ENCODE measurements at places on chromosomes 6 and 20.

GRCh38 chr6:43763812-43764522 lies 6.0 kb upstream of the VEGFA start:
- DNase-seq: no peak

DNA sequence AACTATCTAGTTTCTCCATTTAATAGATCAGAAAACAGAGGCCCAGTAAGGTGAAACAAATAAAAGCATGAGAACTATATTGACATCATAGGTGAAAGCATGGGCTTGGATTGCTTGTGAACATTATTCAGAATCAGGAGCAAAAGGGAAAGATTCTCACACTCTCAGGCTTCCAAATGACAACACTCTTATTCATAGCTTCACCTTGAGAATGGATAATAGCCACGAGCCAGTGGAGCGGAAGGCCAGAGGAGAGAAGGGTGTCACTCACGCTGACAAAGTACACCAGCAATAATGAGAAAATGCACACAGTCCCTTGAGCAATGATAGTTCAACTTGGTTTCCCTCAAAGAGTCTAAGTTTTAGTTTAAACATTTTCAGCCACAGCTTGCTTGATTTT lies 339.0 kb downstream of the TPBG start:
- no peak for DNase-seq

GRCh38 chr6:163387317-163387716 lies 27.2 kb upstream of the QKI start:
- no peak for DNase-seq

DNA sequence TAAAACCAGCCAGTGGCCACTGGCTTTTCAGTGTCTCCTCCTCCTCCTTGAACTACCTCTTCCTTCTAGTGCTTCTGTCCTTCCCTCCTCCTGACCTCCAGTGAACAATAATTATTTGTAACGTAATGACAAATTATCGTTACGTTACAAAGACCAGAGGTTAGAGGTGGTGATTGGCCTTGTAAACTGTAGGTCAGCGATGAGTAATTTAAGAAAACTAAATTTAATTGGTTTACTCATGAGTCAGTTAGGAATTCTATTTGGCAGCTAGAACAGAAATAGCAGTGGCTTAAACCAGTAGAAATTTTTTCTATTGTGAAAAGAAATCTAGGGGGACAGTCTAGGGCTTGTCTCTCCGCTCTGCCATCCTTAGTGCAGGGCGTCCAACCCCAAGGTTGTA lies 38.8 kb downstream of the PPARD start:
- DNase-seq: peak; percentile 74

DNA sequence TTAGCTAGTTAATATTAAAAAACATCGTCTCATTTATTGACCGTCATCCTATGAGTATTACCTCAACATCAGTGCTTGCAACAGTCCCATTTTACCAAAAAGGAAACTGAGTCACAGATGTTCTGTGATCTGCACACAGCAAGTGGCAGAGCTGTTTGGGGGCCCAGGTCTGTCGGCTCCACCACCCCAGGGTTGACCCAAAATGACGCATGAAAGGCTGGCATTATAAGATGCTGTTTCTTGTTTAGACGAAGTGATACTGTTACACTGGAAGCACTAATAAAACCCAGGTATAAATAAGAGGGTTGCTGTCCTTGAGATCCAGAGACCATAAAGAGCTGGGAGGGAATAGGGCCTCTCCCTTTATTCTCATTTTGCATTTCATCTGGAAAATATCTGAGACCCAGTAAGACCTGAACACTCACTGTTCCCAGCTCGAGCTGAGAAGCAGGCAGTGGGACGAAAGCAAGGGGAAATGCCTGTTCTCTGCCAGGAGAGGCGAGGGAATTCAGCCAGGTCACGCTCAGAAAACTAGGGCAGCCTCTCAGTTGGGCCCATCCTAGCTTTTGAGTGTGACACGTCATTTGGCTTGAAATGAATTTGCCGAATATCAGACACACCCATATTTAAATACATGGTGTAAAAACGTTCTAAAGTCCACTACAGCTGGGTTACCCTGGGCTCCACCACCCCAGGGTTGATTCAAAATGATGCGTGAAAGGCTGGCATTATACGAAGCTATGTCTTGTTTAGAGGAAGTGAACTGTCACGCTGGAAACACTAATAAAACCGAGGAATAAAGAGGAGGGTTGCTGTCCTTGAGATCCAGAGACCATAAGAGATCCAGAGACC lies 1.4 kb upstream of the MICAL1 start:
- peak; percentile 78 for DNase-seq

- DNase-seq: no peak
Observed at GRCh38 chr6:129637340-129638054, 72.5 kb downstream of the ARHGAP18 start.

DNA sequence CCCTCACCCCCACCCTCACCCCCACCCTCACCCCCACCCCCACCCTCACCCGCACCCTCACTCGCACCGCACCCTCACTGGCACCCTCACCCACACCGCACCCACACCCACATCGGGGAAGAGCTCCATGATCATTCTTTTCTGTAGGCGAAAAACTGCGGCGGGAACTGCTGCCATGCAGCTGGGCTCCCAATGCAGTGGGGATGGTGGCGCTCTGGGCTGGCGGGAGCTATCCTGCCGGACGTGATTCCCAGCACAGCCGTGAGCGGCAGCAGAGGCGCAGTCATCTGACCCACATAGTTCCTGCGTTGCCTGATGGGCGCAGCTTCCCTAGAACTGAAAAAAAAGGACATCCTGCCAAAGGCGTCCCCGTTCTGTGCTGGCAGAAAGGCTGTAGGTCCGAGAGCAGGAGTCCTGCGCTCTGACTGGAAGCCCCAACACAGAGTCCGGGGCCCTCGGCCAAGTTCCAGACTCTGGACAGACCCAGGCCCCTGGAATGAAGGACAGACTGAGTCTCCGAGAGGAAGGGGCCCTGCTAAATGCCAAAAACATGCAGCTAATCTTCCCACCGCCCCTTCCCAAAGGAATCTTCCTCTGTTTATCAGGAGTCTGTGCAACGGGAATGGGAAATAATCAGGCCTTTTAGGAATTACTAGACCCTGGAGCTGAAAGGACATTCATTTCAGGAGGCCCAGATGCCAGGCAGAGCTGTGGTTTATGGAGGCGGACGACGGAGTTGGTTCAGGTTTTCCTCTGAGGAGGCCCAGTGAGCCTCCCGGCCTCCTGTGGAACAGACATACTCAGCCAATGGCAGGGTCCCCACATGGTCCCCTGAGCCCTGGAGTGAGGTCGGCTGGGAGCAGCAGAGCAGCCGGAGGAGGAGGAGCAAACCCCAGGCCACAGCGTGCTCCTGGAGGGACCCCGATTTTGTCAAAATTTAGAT lies 14.1 kb upstream of the TCFL5 start:
- DNase-seq: peak; percentile 94

GRCh38 chr20:19045371-19045770 lies 167.1 kb upstream of the SLC24A3 start:
- no peak for DNase-seq

- no peak for DNase-seq
Observed at GRCh38 chr20:41443691-41444090, 77.1 kb upstream of the EMILIN3 start.

GRCh38 chr20:62539198-62540045 lies 63.6 kb upstream of the GATA5 start:
- DNase-seq: no peak

GRCh38 chr6:135128268-135128914 lies 52.7 kb upstream of the MYB start:
- DNase-seq: no peak

DNA sequence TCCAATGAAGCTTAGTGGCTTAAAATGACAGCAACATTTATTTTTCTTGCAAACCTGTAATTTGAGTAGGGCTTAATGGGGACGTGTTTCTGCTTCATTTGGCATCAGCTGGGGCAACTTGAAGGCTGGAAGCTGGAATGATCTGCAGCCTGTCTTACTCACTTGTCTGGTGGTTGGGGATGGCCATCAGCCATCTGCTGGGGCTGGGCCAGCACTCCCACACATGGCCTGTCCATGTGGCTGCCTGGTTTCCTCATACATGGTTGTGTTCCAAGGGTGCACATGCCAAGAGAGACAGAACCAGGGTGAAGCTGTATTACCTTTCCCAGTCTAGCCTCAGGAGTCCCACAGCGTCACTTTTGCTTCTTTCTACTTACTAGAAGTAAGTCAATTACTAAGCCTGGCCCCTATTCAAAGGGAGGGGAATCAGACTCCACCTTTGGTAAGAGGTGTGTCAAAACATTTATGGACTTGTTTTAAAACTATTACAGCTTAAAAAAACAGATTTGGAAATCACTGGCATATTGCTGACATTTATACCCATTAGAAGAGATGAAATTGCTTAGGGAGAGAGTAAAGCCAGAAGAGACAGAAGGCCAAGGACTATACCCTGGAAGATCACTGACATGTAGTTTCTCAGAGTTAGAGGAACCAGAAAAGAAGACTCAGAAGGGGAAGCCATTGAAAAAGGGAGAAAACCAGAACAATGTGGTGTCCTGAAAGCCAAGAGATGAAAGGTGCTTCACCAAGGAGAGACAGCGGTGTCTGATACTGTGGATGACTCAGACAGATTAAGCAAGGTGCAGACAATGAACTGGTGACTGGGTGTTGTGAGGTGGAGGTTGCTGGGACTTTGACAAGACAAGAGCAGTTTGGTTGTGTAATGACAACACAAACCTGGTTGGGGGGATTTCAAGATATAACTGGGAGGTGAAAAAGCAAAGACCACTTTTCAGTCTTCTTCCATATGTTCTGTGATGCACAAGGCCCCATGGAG lies 345.2 kb downstream of the GJA1 start:
- peak; percentile 93 for DNase-seq

DNA sequence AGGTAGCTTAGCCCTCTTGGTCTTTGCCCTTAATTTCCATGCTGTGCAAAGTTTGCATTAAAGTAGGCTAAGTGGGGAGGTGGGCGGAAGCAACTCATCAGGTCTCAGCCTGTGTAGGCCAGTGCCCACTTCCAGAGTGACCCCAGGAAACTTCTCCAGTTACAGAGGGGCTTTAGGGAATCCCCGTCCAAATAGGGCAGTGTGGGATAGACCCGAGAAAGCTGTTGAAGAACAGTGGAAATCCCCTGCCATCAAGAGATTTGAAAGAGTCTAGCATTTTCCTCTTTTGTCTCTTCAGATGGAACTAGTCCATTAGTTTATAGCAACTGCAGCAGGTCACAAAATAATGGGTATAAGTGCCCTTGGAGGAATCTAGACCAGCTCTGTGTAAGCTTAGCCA lies 20.2 kb downstream of the SF3B5 start:
- DNase-seq: no peak

GRCh38 chr6:48027704-48028435 lies 83.1 kb downstream of the PTCHD4 start:
- DNase-seq: peak; percentile 24
